ENCODE measurements at places on chromosomes 11 and 22.

GRCh38 chr11:72896431-72896830 is 82.2 kb downstream of the ATG16L2 start:
- peaks cover 2% of the 10 kb centered on the region for H3K36me3 ChIP-seq
- H3K4me3 ChIP-seq: no peak overlapping the region
- no peaks in the 10 kb centered on the region for H3K4me1 ChIP-seq

DNA sequence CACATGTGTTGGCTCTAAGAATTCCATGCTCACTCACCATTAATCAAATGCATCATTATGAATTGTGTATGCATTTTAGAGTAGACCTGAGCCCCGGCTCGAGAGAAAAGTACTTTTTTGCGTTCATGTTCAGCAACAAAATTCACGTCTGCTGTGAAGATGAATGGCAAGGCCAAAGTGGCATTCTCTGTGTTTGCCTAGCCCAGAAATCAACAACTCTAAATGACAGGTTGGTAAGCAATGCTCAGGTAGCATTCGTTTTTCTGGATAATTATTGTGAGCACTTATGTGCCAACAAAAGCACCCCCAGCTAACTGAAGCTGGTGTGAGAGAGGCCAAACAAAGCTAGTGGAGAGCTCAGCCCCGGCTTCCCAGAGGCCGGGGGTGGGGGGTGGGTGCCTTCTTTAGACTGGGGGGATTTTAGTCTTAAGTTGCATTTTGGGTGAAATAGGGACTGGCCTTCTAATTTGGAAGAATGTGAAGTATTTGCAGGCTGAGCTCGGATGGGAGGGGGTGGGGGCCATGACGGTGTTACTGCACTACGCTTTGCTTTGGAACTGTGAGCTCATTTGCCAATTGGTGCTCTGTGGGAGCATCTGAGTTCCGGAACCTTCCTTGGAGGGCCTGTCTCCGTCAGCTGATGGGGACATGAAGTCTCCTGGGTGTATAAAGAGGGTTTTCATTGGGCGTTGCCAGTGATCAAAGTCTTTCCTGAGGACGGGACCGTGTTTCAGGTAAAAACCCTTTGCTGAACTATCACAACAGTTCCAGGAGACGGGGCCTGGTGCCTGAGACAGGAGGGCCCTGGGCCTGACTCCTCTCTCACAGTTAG is 29.0 kb upstream of the ALX4 start:
- DNase-seq: no peak
- no peaks in the 10 kb centered on the region for H3K36me3 ChIP-seq
- H3K27me3 ChIP-seq: peaks cover 20% of the 10 kb centered on the region
- no peak overlapping the region for H3K4me3 ChIP-seq

GRCh38 chr11:40246983-40247382 is 1212.5 kb downstream of the LRRC4C start:
- DNase-seq: no peak
- no peaks in the 10 kb centered on the region for H3K4me1 ChIP-seq
- H3K4me3 ChIP-seq: no peak overlapping the region
- no peak overlapping the region for H3K27ac ChIP-seq
- H3K36me3 ChIP-seq: no peaks in the 10 kb centered on the region
- H3K27me3 ChIP-seq: no peaks in the 10 kb centered on the region

DNA sequence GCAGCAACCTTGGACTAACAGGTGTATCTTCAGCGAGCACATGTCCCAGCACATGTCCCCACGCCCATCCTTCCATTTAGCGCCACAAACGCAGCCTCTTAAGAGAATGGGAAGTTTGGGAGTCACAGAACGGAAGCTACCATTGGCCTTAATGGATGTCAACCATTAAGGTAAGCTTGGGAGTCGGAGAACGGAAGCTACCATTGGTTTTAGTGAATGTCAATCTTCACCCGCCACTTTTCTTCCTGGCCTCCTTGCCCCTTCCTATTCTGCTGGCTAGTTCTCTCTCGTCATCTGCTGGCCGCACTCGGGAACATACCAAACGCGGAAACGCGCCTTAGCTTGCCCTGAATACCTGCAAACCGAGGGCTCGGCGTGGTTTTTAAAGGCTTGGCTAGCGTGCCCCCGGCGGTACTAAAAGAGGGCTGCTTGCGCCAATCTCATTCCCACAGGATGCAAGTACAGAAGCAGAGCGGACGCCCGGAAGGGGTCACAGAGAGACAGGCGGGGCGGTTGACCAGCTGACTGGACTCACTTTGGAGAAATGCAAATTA is 24.3 kb downstream of the GLYATL1 start:
- DNase-seq: peak; percentile 82
- H3K27me3 ChIP-seq: no peaks in the 10 kb centered on the region
- no peak overlapping the region for H3K27ac ChIP-seq
- no peaks in the 10 kb centered on the region for H3K4me1 ChIP-seq
- H3K36me3 ChIP-seq: no peaks in the 10 kb centered on the region
- H3K4me3 ChIP-seq: no peak overlapping the region

DNA sequence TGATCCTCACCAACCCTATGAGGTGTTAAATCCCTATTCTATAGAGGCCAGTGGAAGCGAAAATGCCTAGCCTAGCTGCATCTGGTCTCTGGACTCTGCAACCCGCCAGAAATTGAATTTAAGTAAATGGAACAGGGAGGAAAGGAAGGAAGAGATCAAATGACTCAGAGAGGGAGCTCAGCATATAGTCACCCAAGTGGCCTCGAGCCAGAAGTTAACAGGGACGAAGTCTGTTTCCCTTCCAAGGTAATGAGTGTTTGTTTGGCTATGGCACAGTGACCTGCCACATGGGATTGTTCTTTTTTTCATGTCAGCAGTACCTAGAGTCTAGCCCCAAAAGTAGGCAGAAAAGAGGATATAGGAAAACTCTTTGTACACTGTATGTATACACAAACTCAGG is 66.3 kb downstream of the PAK1 start:
- peak; percentile 83 for DNase-seq
- H3K4me3 ChIP-seq: no peak overlapping the region
- no peaks in the 10 kb centered on the region for H3K27me3 ChIP-seq
- H3K4me1 ChIP-seq: peaks cover 7% of the 10 kb centered on the region

- H3K36me3 ChIP-seq: no peaks in the 10 kb centered on the region
- H3K4me3 ChIP-seq: no peak overlapping the region
Measured at GRCh38 chr11:126573325-126573978, 218.0 kb downstream of the ST3GAL4 start.

- peaks cover 2% of the 10 kb centered on the region for H3K4me1 ChIP-seq
- H3K27ac ChIP-seq: no peak overlapping the region
Measured at GRCh38 chr11:57403802-57404147, 13.3 kb upstream of the PRG2 start.
